ENCODE measurements at places on chromosomes 7 and 10. TPM values are rescaled to one million over a fixed set of nuclear protein-coding genes. Genes with fewer than 3 reads are reported as not detected.

The CABCOCO1 gene
- total RNA-seq = not detected

The NRCAM gene
- 0.25 TPM for total RNA-seq

The PLXDC2 gene
- total RNA-seq = 35.2 TPM

The SPDYE11 gene
- not detected for total RNA-seq

The TRIM74 gene
- total RNA-seq = not detected

The SLC13A1 gene
- total RNA-seq = not detected

The TET1 gene
- 4.1 TPM for total RNA-seq

The SFRP5 gene
- total RNA-seq = 0.28 TPM

The TDRD1 gene
- 1.8 TPM for total RNA-seq

The LIPM gene
- total RNA-seq = not detected

The FAM25G gene
- not detected for total RNA-seq

The SAP25 gene
- total RNA-seq = not detected

The MALSU1 gene
- 90.1 TPM for total RNA-seq

The STK31 gene
- not detected for total RNA-seq

The DOCK4 gene
- 20.3 TPM for total RNA-seq

The SPDYE9 gene
- total RNA-seq = not detected

The NUTM2A gene
- 2.7 TPM for total RNA-seq

The PNLIP gene
- not detected for total RNA-seq

The ZNF467 gene
- total RNA-seq = 8.3 TPM

The RGR gene
- total RNA-seq = not detected

The FBXL15 gene
- total RNA-seq = 9.4 TPM

The ZNF3 gene
- total RNA-seq = 14.3 TPM

The CFAP70 gene
- total RNA-seq = 1.6 TPM

The BAG3 gene
- 123 TPM for total RNA-seq

The FRAT1 gene
- 5.2 TPM for total RNA-seq

The SPDYE8 gene
- total RNA-seq = not detected

The CFAP69 gene
- total RNA-seq = 3.2 TPM

The PPA1 gene
- 151 TPM for total RNA-seq

The MBL2 gene
- not detected for total RNA-seq

The HGF gene
- 3.6 TPM for total RNA-seq

The DNAH11 gene
- 0.64 TPM for total RNA-seq

The ACTR3C gene
- total RNA-seq = 4.5 TPM

The FERD3L gene
- total RNA-seq = not detected

The FOXI2 gene
- total RNA-seq = 0.61 TPM

The METTL27 gene
- 0.33 TPM for total RNA-seq

The C10orf105 gene
- not detected for total RNA-seq

The CYP3A7 gene
- not detected for total RNA-seq

The ZNF727 gene
- 3.3 TPM for total RNA-seq

The TMEM184A gene
- 0.36 TPM for total RNA-seq

The ANKRD61 gene
- not detected for total RNA-seq

The LRRN3 gene
- 11.0 TPM for total RNA-seq

The FKBP9 gene
- 130 TPM for total RNA-seq

The TMEM270 gene
- not detected for total RNA-seq

The SLC4A2 gene
- 51.5 TPM for total RNA-seq

The ANKRD1 gene
- total RNA-seq = 1,315 TPM
